Activated T-cell treated with anti-CD3 and anti-CD28 coated beads, Interleukin-2, amount 50 U/mL, for 72 hours (primary cell): ENCODE measurements at places on chromosomes 13 and 19.

DNA sequence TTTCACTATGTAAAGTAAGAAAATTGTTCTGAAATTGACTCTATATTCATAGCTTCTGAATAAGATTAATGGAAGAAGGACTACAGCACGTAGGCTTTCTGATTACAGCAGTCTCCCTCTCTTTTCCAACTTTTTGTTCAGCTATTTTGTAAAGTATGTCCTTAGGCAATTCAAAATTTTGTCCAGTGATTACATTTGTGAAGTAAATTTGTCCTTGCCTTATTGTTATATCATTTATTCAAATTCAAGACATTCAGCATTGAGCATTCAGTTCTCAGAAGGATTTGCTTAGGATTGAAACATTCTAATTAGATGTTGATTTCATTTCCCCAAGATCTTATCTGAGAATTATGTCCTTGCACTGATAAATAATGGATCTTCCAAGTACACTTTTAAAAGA, 76.6 kb downstream of the WDFY2 start:
- DNase-seq = no peak

DNA sequence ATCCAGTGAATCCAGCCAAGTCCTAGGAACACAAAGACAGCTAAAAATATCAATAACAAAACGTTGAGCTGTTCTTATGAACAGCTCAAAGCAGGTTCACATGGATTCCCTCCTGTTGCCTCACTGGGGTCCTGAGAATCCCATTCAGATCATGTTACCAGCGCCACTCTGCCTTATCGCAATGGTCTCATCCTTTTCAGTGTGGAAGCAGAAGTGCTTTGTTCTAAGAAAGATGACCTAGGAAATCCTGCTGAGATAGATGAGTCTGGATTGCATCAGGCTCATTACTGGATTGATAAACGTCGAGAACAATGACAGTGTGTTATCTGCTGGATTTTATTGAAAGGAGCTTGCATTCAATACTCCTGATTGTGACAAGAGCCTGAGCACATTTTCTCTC, 87.0 kb downstream of the SLAIN1 start:
- no peak for DNase-seq

GRCh38 chr13:79398915-79399314, 7.1 kb downstream of the RBM26 start:
- no peak for DNase-seq

DNA sequence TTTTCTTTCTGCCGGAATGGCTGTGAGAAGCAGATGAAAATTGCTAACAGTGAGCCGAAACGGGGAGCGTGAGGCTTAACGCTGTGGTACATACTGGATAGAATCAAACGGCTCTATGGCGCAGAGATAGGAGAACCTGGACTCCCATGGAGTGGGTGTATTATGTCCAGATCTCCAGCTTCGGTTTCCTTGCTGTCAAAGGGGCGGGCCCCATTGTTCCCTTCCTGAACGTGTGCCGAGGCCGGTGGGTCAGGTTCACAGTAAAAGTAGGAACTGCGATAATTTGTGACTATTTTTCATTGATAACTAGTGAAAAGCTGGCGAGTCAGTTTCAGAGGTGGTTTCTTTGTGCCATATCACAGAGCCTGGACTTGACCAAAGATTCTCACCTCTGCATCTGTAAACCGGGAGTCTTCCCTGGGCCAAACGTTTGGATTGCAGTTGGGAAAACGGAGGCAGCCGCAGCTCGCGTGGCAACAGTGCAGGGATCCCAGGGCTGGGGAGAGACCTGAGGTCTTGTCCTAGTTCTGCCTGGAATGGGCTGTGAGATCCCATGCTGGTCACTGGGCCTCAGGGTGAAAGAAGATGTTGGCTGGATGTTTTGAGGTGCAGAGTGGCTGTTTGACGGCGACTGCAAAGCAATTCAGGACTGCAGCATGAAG, 752 bp downstream of the RPL18A start:
- no peak for DNase-seq

- no peak for DNase-seq
Observed at GRCh38 chr19:39994361-39994760, 2.5 kb upstream of the ZNF546 start.

GRCh38 chr19:48398102-48398374, 4.6 kb downstream of the GRIN2D start:
- no peak for DNase-seq
